ENCODE measurements at places on chromosomes 5 and 9. TPM values are rescaled to one million over a fixed set of nuclear protein-coding genes. Genes with fewer than 3 reads are reported as not detected.

DNA sequence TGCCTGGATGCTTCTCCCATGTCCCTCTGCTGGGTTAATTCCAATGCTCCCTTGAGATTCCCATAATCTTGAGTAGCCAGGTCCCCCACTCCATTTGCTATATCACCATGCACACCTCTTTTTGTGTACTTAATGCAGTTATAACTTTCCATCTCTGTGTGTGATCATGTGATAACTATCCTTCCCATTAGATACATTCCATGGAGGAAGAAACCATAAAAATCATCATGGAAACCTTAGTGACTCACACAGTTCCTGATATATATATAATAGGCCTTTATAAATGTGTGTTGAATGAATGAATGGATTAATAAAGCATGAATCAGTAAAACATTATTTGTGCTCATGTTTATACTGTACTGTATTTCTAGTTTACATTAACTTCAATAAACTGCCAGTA is 104.6 kb downstream of the PCSK5 start:
- no peak for DNase-seq

PDZD2 gene
- total RNA-seq = 7.5 TPM

GRCh38 chr5:40914835-40915234 is 5.5 kb downstream of the C7 start:
- no peak for DNase-seq

HEMGN gene
- total RNA-seq = 0.11 TPM

KCNV2 gene
- not detected for total RNA-seq

DNA sequence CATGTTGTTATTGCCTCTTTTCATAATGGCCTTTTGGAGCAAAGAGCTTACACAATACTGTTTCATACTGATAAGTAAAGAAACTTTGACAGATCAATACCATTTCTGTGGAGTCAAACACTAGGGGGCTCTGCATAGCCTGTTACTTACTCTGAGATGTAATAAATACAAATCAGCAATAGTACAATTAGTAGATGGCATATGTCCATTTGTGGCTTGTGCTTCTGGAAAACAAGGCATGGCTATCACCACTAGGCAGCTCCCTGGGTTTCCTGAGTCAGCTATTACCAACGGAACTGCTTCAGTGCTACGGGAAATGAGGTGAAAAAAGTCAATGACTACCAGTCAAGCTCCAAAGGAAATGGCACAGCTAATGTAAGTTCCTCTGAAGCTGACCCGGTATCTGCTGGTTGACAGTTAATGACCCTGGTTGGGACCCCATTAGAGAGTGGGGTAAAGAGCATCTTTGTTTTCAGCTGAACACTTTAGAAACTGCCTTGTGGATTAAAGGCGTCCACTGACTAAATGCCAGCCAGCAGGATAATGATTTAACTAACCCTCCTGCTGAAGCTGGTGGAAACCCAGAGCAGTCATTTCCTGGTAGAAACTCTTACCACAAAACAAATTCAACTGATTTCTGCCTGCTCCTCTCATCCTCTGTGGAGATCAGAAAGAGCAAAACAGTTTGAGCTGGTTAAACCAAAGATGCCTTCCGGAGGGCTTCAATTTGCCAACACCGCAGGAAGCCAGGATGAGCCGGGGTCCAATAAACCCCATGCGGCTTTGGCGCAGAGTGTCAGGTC is 69.0 kb upstream of the FAM169A start:
- no peak for DNase-seq

GRCh38 chr9:75695921-75696320 is 194.6 kb upstream of the PCSK5 start:
- DNase-seq = no peak

- no peak for DNase-seq
These were observed 60.2 kb downstream of the OSTF1 start for GRCh38 chr9:75148561-75148960.

DNA sequence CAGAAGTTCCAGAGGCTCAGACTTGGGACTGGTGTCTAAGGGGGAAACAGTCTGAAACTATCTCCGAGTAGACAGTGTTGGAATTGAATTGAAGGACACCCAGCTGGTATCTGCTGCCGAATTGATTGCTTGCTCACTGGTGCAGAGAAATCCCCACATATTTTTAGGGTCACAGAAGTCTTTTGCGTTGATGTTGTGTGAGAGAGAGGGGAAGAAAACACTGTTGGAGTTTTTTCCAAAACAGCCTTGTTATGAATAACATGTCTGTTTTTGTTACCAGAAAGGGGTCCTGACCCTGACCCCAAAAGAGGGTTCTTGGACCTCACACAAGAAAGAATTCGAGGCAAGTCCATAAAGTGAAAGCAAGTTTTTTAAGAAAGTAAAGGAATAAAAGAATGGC is 81.3 kb downstream of the ALDH7A1 start:
- DNase-seq = no peak

DNA sequence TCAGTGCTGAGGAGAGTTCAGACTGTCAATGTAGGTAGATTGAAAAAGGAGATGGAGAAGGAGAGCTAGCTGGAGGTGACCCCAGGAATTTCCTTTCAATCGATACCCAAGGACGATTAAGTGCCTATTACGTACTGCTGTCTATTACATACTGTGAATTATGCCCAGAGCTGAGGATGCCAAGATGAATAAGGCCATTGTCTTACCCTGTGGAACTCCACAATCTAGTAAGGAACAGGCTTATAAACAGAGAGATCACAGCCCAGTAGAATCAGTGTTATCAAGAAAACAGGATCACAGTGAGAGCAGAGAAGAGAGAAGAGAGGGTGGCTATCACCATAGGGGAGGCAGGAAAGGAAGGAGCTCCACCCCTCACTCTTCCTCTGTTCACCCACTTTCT is 54.1 kb upstream of the PDE8B start:
- no peak for DNase-seq

DNA sequence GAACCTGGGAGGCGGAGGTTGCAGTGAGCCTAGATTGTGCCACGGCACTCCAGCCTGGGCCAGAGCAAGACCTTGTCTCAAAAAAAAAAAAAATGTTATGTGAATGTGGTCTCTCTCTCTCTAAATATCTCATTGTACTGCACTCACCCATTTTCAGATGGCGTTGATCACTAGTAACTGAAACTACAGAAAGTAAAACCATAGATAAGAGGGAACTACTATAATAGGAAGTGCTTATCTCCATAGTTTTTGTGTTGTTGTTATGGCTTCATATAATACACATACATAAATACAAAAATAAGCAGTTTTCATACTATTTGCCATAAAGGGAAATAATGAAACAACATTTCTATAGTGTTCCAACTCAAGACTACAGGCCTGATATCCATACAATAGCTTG is 9.1 kb downstream of the IL31RA start:
- no peak for DNase-seq

OR1Q1 gene
- total RNA-seq = not detected

- no peak for DNase-seq
These were observed 232.6 kb upstream of the TNC start for GRCh38 chr9:115350548-115350947.

SPATA31C2 gene
- total RNA-seq = 0.09 TPM

DDX4 gene
- 0.32 TPM for total RNA-seq

ISOC1 gene
- 24.9 TPM for total RNA-seq

SLC4A9 gene
- 0.76 TPM for total RNA-seq

DNA sequence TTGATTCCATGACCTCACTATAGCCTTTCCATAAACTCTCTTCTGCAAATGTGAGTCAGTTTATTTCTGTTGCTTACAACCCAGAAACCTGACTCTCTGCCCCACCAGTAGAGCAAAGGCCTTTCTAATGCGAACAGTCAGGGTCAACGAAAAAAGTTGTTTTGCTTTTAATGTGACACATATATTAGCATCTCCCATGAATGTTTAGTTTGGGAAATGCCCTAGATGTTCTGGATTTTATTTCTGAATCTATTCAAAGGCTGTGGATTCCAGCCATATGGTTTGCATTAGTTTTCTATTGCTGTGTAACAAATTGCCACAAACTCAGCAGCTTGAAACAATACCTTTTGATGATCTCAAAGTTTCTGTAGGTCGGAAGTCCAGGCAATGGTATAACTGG is 193.5 kb downstream of the GNA14 start:
- DNase-seq = no peak

DNA sequence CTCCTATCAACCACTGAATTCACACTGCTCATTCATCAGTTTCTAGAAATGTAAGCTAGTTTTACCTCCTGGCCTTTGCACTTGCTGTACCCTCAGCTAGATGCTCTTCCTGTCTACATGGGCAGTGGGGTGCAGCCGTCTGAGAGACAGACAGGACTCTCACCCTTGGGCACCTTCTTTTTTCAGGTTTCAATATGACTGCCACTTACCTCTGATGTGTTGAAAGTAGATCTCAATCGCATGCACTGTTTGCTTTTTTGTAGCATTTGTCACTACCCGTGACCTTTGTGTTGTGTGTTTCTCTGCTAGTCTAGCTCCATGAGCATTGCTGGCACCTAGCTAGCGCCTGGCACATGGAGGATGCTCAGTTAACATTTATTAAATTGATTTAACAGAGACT is 403.1 kb upstream of the TRPC7 start:
- no peak for DNase-seq

GRCh38 chr5:6419340-6419852 is 29.3 kb upstream of the UBE2QL1 start:
- DNase-seq = no peak

- no peak for DNase-seq
These were observed 16.3 kb upstream of the LRRC14B start for GRCh38 chr5:174876-175465.

GRIN3A gene
- total RNA-seq = 0.07 TPM

- no peak for DNase-seq
These were observed 179.7 kb upstream of the ADAMTSL1 start for GRCh38 chr9:18294229-18294628.

IFNA17 gene
- total RNA-seq = not detected

- DNase-seq = no peak
These were observed 92.5 kb downstream of the TLE1 start for GRCh38 chr9:81596679-81597418.

DNA sequence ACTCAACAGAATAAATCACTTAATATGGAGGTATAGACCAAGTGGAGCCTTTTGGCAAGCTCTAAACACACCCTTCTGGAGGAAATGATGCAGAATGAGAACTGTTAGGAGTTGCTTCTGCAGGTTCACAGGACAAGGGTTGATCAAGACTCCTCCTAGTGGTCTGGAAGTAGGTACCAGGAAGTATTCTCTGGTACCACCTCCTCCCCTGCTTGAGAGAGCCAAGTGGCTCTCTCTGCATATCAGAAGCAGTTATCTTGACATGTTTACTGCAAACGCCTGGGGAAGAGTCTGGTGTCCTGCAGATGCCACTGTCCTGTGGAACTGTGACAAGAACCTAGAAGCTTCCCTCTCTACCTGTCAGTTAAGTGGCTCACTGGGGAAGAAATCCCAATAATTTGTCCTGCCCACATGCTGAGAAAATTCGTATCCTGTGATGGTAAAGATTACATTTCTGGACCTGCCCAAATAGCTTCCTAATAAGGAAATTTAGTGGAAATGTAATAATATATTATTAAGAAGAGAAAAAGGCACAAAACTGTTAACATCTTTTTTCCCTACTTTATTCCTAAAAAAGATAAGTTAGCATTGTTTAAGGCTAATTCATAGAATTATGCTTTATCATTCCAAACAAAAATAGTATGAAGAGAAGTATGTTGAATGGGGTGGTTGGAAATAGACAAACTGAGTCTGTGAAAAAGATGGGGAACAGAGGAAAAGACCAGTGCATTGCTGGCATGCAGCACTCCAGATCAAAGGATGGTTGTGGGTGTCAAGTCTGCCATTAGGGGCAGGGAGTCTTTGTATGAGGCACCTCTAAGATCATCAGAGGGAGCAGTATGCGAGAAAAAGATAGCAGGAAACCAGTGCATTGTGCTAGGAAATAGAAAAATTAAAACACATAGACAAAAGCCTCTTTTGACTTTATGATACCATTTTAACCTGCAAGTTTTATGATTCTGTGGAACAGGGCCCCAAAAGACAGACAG is 118.8 kb downstream of the CDC42SE2 start:
- DNase-seq = peak; percentile 12

GRCh38 chr5:112210430-112211005 is 208.6 kb downstream of the EPB41L4A start:
- DNase-seq = peak; percentile 38

PRUNE2 gene
- total RNA-seq = 13.1 TPM

SWI5 gene
- total RNA-seq = 26.2 TPM

DNA sequence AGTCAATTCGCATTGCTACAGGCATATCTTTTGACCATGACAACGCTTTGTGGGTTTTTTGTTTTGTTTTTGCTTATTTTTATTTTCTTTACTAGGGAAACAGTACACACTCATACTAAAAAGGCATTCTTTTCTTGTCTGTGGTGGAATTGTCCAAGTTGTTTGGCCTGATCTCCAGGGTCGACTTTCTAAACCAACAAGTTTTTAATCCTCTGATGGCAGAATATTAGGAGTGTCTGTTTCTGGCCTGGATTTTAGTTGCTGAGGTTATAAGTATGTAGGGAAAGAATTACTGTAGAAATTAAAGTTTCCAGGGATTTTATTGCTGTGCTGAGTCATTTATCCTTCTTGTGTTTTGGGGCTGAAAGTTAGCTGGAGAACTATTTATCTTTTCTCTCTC is 218.5 kb downstream of the TAF11L14 start:
- no peak for DNase-seq

GRCh38 chr9:111400564-111400898 is 70.5 kb upstream of the OR2K2 start:
- no peak for DNase-seq

- DNase-seq = no peak
These were observed 324.3 kb upstream of the RFX3 start for GRCh38 chr9:3850098-3850497.

SMIM33 gene
- total RNA-seq = not detected

SH2D3C gene
- total RNA-seq = 5.4 TPM

- DNase-seq = no peak
These were observed 36.5 kb upstream of the ANKRD18A start for GRCh38 chr9:38656896-38657295.

DNA sequence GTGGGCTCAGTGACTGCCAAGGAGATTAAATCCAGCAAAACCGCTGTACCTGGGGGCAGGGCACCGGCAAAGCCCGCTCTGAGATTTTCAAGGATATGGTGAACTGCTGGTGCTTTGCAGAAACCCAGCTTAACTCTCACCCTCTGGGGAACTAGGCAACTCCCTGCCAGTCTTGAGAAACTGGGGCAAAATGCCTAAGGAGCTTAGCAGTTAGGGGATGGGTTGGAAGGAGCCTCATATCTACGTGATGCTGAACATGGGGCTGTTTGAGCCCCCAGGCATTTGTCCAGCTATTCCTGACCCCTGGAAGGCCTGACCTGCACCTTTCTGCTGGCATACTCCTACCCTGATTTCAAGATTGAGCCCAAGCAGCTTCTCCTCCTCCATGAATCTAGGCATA is 108.6 kb upstream of the TBC1D2 start:
- no peak for DNase-seq

- no peak for DNase-seq
These were observed 19.8 kb upstream of the PTPN3 start for GRCh38 chr9:109517901-109518377.
